Hepatocyte (in vitro differentiated cells): ENCODE measurements at places on chromosomes 2 and 18.

- no peak overlapping the region for H3K27ac ChIP-seq
- H3K36me3 ChIP-seq: no peaks in the 10 kb centered on the region
- H3K4me3 ChIP-seq: no peak overlapping the region
- no peaks in the 10 kb centered on the region for H3K27me3 ChIP-seq
Observed at GRCh38 chr2:25684577-25685473, 11.4 kb upstream of the DTNB start.

- no peak overlapping the region for H3K4me3 ChIP-seq
- peaks cover 27% of the 10 kb centered on the region for H3K4me1 ChIP-seq
- DNase-seq: peak; percentile 70
- no peaks in the 10 kb centered on the region for H3K36me3 ChIP-seq
Observed at GRCh38 chr18:45589356-45590035, 25.8 kb upstream of the SLC14A2 start.

DNA sequence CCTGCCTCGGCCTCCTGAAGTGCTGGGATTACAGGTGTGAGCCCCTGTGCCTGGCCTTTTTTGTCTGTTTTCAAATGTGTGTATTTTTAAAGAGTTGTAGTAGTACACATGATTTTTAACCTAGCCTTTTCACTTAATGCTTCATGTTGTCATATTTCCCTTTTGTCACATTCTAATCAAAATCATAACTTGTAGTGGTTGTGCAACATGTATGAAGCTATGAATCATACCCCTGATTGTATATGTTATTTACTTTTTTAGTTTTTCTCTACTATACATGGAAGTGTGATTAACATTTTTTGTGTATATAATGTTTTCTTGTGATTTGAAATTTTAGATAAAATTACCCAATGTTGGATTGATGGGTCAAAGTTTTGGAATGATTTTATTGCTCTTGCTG is 8.5 kb downstream of the GEN1 start:
- no peaks in the 10 kb centered on the region for H3K27me3 ChIP-seq
- no peaks in the 10 kb centered on the region for H3K4me1 ChIP-seq
- no peaks in the 10 kb centered on the region for H3K36me3 ChIP-seq
- no peak for DNase-seq

- no peaks in the 10 kb centered on the region for H3K36me3 ChIP-seq
- H3K27ac ChIP-seq: no peak overlapping the region
- H3K4me3 ChIP-seq: no peak overlapping the region
- no peaks in the 10 kb centered on the region for H3K27me3 ChIP-seq
- H3K4me1 ChIP-seq: peaks cover 3% of the 10 kb centered on the region
- no peak for DNase-seq
Observed at GRCh38 chr2:37405781-37406180, 61.4 kb downstream of the QPCT start.

DNA sequence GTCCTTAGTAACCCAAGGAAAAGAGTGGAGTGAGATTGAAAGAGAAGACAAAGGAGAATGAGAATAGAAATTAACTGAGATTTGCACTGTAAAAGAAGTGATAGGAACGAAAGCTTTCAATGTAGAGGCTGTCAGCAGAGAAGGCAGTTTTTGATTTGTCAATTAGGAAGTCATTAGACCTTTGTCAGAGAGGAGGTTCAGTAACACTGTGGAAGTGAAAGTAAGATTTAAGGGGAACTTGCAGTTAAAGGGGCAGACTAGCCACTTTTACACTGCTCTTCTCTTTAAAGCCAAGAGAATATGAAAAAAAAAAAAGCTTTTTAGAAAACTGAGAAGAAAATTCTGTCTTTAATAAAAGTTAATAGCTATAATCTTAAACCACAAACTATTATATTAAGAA is 11.5 kb upstream of the KYNU start:
- no peaks in the 10 kb centered on the region for H3K36me3 ChIP-seq
- H3K27me3 ChIP-seq: no peaks in the 10 kb centered on the region
- no peak overlapping the region for H3K27ac ChIP-seq
- H3K4me3 ChIP-seq: no peak overlapping the region
- no peak for DNase-seq

GRCh38 chr2:165961818-165962217 is 8.2 kb upstream of the TTC21B start:
- H3K27me3 ChIP-seq: no peaks in the 10 kb centered on the region
- no peak overlapping the region for H3K4me3 ChIP-seq
- H3K4me1 ChIP-seq: no peaks in the 10 kb centered on the region
- H3K36me3 ChIP-seq: no peaks in the 10 kb centered on the region
- no peak overlapping the region for H3K27ac ChIP-seq

GRCh38 chr2:33531549-33532059 is 55.2 kb downstream of the RASGRP3 start:
- H3K27ac ChIP-seq: no peak overlapping the region
- no peaks in the 10 kb centered on the region for H3K36me3 ChIP-seq

GRCh38 chr2:101787097-101787496 is 89.6 kb downstream of the MAP4K4 start:
- no peak overlapping the region for H3K4me3 ChIP-seq
- H3K4me1 ChIP-seq: peaks cover 21% of the 10 kb centered on the region
- no peak for DNase-seq
- H3K27me3 ChIP-seq: no peaks in the 10 kb centered on the region
- H3K36me3 ChIP-seq: no peaks in the 10 kb centered on the region
- H3K27ac ChIP-seq: no peak overlapping the region

DNA sequence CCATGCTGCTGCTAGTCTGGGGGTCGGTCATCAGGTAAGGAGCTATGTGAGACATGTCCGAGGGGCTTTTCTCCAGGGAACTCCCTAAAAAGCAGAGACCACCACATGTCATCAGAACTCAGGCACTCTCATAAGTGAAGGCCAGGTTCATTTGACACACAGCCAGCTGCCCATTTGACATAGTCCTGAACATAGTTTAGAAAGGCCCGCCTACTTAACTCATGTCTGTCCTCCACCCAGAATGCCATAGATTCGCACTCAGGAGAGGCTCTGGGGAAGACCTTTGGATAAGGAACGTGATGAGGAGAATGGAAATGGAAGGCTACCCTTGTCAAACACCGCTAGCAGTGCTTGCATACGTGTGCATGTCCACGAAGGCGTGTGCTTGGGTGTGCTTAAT is 157.2 kb downstream of the PTGR3 start:
- no peaks in the 10 kb centered on the region for H3K27me3 ChIP-seq
- no peak overlapping the region for H3K27ac ChIP-seq
- H3K4me1 ChIP-seq: no peaks in the 10 kb centered on the region
- H3K36me3 ChIP-seq: no peaks in the 10 kb centered on the region
- no peak overlapping the region for H3K4me3 ChIP-seq
- no peak for DNase-seq

- H3K27ac ChIP-seq: no peak overlapping the region
- H3K4me3 ChIP-seq: no peak overlapping the region
- H3K27me3 ChIP-seq: no peaks in the 10 kb centered on the region
- no peaks in the 10 kb centered on the region for H3K36me3 ChIP-seq
Observed at GRCh38 chr18:60319129-60319528, 53.4 kb downstream of the MC4R start.

DNA sequence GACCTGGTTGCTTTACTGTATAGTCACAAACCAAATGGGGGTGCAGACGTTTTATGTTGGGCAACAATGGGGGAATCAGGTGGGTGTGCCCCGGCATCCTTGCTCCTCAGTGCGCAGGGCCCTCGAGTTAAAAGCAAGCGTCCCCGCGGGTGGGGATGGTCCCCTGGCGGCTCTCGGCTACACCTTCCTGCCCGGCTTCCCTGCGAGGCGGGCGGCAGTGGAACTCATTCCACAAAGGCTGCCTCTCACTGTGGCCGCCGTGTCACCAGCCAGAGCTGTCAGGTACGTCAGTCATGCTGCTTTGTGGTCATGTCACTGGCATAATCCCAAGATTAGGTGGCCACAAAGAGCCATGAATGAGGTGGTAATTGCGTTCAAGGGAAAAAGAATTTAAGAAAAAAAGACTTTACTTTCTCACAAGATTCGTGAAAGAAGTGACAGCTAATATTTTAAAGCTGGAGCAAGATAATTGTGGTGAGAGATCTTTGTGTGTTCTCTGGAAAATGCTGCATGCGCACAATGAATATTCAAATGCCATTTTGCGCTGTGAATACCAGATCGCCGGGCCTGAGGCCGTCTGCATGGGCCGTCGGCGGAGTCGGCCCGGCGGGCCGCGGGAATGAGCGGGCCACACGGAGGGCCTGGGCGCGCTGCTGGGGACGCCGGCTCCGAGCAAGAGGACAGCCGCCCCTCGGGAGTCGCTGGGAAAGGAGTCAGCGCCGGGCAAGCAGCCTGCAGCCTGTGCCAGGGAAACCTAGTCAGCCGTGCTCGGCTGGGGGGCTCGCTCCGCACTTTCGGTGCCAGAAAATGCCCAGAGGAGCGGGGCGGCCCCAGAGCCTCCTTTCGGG is 82.3 kb upstream of the LDLRAD4 start:
- no peak overlapping the region for H3K27ac ChIP-seq
- H3K27me3 ChIP-seq: peaks cover 5% of the 10 kb centered on the region
- H3K36me3 ChIP-seq: no peaks in the 10 kb centered on the region

DNA sequence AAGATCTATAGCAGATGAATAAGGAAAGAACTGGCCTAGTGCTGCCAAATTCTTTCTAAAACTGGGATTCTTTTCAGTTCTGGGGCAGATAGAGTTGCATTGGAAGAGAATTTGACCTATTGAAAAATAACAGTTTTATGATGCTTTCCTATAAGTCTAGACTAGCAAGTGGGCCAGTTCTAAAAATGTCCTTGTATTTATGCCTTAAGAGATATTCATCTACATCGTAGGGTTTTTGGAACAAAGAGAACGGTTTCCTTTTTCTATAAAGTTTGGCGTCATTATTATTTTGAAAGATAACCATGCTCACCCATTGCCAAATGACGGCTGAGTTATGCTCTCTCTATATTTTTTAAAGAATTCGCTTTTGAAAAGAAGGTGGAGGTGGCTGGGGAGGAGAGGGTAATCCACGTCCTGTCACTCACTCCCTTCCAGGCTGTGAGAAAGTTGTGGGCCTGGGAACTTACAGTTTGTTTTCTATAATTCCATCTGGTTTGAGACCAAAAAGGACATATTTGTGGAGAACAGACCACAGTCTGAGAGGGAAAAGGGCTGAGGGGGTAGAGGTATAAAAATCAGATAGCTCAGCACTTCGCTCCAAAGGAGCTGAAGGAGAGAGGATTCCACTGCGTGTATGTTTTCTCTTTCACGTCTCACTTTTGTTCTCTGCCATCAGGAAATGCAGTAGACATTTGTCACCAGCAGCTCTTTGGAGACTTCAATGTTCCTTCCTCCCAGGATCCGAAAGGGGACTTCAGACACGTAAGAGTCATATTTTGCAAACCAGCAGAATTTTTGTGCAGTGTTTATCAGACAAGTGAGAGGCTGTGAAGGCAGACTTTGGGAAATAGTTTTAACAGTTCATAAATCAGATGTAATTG is 281.9 kb upstream of the FN1 start:
- no peak overlapping the region for H3K4me3 ChIP-seq
- DNase-seq: no peak
- peaks cover 9% of the 10 kb centered on the region for H3K4me1 ChIP-seq
- H3K27ac ChIP-seq: peak overlapping the region; percentile 61
- H3K36me3 ChIP-seq: no peaks in the 10 kb centered on the region

- no peak overlapping the region for H3K27ac ChIP-seq
- H3K36me3 ChIP-seq: no peaks in the 10 kb centered on the region
- H3K4me3 ChIP-seq: no peak overlapping the region
- no peak for DNase-seq
Observed at GRCh38 chr2:221228214-221228769, 343.8 kb downstream of the EPHA4 start.

DNA sequence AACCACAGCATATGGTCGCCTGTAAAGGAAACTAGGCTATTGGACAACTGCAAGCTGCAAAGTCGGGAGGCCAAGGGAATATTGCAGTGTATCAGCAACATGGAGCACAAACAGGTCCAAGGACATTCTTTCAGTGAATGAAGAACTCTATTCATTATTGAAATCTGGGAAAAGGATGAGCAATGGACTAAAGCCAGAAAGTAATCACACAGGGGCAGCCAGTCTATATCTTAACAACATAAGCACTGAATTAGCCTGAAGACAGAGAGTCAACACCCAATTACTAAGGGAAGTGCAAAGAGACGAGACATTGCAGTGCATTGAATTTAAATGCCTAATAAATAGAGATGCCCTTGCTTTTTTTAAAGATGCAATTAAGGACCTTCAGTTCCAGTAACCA is 615.5 kb upstream of the SETBP1 start:
- H3K27me3 ChIP-seq: no peaks in the 10 kb centered on the region
- DNase-seq: no peak
- H3K4me3 ChIP-seq: no peak overlapping the region
- H3K4me1 ChIP-seq: no peaks in the 10 kb centered on the region
- no peaks in the 10 kb centered on the region for H3K36me3 ChIP-seq

- H3K27me3 ChIP-seq: no peaks in the 10 kb centered on the region
- H3K36me3 ChIP-seq: no peaks in the 10 kb centered on the region
- H3K27ac ChIP-seq: no peak overlapping the region
- no peaks in the 10 kb centered on the region for H3K4me1 ChIP-seq
- no peak overlapping the region for H3K4me3 ChIP-seq
- DNase-seq: no peak
Observed at GRCh38 chr18:30828700-30829099, 213.8 kb downstream of the DSC3 start.

- H3K4me1 ChIP-seq: no peaks in the 10 kb centered on the region
- H3K36me3 ChIP-seq: no peaks in the 10 kb centered on the region
- no peak for DNase-seq
- H3K27me3 ChIP-seq: peaks cover 5% of the 10 kb centered on the region
Observed at GRCh38 chr2:222736301-222736700, 64.8 kb downstream of the MOGAT1 start.

GRCh38 chr18:48530399-48531081 is 8.3 kb upstream of the CTIF start:
- H3K27me3 ChIP-seq: no peaks in the 10 kb centered on the region
- no peak overlapping the region for H3K27ac ChIP-seq
- no peak overlapping the region for H3K4me3 ChIP-seq
- H3K36me3 ChIP-seq: no peaks in the 10 kb centered on the region

- no peaks in the 10 kb centered on the region for H3K36me3 ChIP-seq
- no peak overlapping the region for H3K4me3 ChIP-seq
- H3K27me3 ChIP-seq: no peaks in the 10 kb centered on the region
- no peak for DNase-seq
- no peak overlapping the region for H3K27ac ChIP-seq
Observed at GRCh38 chr18:33914399-33914798, 310.3 kb downstream of the NOL4 start.

- peaks cover 12% of the 10 kb centered on the region for H3K4me1 ChIP-seq
- H3K4me3 ChIP-seq: no peak overlapping the region
- H3K27me3 ChIP-seq: no peaks in the 10 kb centered on the region
- no peaks in the 10 kb centered on the region for H3K36me3 ChIP-seq
- no peak for DNase-seq
Observed at GRCh38 chr18:22067682-22068081, 101.7 kb upstream of the GATA6 start.

GRCh38 chr2:8089596-8089995 is 592.3 kb upstream of the ID2 start:
- H3K27ac ChIP-seq: peak overlapping the region; percentile 74
- peak; percentile 66 for DNase-seq
- H3K4me3 ChIP-seq: no peak overlapping the region
- peaks cover 16% of the 10 kb centered on the region for H3K4me1 ChIP-seq
- no peaks in the 10 kb centered on the region for H3K27me3 ChIP-seq

- no peaks in the 10 kb centered on the region for H3K27me3 ChIP-seq
- DNase-seq: no peak
- H3K4me1 ChIP-seq: no peaks in the 10 kb centered on the region
- H3K27ac ChIP-seq: no peak overlapping the region
- no peaks in the 10 kb centered on the region for H3K36me3 ChIP-seq
- H3K4me3 ChIP-seq: no peak overlapping the region
Observed at GRCh38 chr2:141927536-141927935, 203.3 kb downstream of the LRP1B start.
